BE2C (cell line): ENCODE measurements at places on chromosomes 3 and 15.
A peak's percentile ranks its signal among the peaks of the same experiment; 100 is the strongest.

GRCh38 chr3:84066915-84067314 is 891.9 kb upstream of the CADM2 start:
- no peak for DNase-seq

GRCh38 chr3:27533718-27534573 is 49.8 kb upstream of the SLC4A7 start:
- DNase-seq, result no peak

DNA sequence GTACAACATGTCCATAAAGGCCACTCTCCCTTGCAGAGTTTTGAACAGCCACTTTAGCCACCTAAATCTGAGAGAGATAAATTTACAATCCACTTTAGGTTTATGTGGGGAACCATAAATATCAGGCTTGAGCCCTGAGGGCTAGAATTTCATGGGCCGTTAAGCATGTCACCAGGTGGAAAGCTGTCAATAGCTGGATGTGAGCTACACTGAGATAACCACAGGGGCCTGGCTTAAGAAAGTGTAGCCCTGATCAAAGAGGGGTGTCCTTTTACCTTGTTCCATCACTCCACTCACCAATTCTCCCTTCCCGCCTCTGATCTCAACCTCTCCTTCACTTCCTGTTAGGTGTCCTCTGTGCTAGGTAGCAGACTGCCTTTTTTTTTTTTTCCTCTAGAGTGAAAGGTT is 172.8 kb upstream of the ICE2 start:
- DNase-seq, result peak; percentile 62

- no peak for DNase-seq
Measured at GRCh38 chr3:188432802-188433520, 279.0 kb downstream of the LPP start.

GRCh38 chr3:176692966-176693785 is 504.1 kb downstream of the TBL1XR1 start:
- no peak for DNase-seq

DNA sequence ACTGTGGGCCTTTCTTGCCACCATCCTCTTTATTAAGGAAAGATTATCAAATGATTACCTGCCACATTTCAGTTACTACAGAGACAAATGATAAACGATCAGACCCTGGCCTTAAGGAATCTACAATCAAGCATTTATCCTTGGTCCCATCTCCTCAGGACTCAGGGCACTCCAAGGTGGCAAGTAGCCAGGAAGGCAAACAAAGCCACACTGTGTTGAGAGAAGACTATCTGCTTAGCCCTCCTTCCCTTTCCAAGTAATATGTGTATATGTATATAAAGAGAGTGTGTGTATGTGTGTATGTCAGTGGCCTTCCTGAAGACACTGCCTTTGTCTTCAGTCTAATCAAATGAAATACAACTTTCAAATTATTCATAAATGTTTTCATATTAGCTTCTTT is 490.1 kb upstream of the ATP11B start:
- DNase-seq, result no peak

DNA sequence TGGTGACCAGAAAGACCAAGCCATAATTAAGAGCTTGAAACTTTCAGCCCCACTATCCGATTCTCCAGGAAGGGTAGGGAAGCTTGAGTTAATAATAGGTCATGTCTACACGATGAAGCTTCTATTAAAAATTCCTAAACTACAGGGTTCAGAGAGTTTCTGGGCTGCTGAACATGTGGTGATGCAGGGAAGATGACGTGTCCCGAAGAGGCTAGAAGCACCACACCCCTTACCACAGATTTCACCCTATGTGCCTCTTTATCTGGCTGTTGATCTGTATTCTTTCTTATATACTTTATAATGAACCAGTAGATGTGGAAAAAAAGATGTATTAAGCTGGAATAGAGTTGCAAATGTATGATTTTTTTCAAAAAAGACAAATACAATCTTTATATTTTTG is 473.4 kb downstream of the NLGN1 start:
- DNase-seq, result no peak

DNA sequence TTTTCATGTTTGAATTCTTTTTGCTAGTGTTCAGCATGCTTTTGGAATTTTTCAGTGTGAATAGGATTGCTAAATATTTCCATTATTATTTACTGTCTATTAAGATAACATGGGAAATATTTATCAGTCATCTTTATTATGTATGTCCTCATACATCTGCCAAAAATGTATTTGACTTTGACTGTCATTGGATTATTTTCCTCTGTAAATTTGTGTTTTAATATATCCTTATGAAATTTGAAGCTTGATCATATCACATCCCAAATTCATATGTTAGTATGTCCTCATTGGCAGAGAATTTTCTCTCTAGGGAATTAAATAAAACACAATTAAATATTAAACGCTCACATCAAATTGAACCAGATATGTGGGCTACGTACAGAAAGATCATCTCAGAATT is 32.3 kb upstream of the TRPC1 start:
- DNase-seq, result no peak

DNA sequence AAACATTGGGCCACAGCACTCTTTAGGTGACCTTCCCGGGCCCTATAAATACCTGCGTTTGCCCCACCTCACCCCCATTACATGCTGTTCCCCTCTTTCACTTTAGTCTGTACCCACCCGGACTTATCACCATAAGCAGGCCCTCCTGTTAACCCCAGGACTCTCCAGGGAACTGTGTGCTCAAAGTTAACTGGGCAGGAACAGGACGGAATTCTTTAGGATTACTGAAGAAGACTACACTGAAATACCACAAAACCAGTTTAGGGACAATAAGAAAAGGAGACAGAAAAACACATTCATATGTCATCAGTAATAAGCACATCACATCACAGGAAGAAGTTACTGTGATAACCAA is 45.5 kb downstream of the FSIP1 start:
- DNase-seq, result no peak

- DNase-seq, result no peak
Measured at GRCh38 chr3:157175691-157176507, 16.0 kb upstream of the CCNL1 start.

DNA sequence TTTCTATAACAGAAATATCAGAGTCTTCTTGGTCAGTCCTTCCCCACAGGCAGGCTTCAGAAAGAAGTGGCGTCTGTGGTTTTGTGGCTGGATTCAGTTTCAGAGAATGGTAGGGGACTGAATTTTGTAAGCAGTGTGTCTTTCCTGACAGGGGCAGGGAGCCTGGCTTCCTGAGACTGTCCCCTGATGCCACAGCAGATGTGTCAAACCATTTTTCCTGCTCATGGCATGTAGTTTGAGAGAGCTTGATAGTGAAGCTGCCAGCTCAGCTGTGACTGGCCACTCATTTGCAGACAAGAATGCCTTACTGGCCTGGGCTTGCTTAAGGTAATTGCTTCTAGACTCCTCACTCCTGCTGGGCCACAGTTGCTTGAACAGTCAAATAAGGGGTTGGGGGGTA is 26.4 kb downstream of the LARS2 start:
- DNase-seq, result no peak

- DNase-seq, result no peak
Measured at GRCh38 chr15:52362497-52362896, 66.9 kb upstream of the MYO5C start.

DNA sequence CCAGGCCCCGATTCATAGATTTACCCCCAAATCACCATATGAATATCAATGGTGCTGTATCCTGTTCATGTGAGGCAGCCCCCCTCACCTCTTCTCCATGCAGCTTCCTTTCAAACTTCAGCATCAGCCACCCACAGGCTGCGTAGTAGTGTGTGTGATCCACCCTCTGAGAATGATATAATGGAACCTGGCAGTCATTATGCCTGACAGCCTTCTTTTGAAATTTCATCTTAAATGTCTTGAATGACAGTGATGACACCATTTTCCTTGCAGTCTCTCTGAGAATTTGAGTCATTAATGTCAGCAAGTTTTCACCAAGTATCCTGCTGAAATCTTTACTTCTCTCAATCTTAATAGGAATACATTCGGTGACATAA is 3.5 kb upstream of the CLRN1 start:
- DNase-seq, result no peak

GRCh38 chr15:29151484-29151857 is 118.2 kb downstream of the NSMCE3 start:
- DNase-seq, result no peak

DNA sequence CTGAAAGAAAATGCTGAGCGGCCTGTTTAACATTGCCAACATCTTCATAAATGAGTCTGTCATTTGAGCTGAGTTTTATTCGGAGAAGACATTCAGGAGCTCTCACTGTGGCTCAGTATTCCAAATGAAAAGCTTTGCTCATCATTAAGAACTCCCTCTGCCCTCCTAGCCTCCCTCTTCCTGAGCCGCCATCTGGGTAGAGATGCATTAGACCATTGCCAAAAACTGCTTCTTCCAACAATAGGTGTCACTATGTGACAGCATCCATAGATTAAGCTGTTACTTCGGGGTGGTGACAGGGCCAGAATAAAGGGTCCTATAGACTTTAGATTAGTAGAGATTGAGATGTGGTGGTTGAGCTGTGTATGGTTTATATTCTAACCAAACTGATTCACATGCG is 501.4 kb upstream of the NR2F2 start:
- no peak for DNase-seq

- no peak for DNase-seq
Measured at GRCh38 chr3:30970183-30970582, 75.7 kb upstream of the GADL1 start.

GRCh38 chr3:33914731-33915379 is 116.4 kb downstream of the PDCD6IP start:
- DNase-seq, result no peak

DNA sequence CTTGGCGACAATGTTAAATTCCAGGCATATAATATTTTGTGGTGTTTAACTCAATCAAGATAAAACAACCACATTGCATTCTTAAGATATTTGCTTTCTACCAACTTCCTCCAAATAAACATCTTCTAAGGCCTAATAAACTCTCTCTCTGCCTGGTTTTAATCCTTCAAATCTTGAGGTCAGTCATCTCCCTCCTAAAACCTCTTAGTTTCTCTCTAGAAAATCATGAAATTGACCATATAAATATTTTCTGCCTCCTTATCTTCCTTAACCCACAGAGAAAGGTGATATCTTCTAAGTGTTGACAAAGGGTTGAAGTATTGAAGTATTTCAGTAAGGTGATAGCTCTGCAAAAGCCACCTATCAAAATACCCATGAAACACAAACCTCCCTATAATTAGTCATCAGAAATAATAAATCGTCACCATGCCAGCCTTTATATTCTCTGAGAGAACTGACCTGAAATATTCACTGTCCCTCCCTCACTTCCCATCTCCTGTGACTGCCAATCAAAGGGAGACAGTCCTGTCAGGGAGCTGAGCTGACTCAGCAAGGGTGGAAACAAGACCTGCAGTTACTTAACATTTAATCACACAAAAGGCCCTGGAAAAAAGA is 1261.1 kb downstream of the ROBO1 start:
- DNase-seq, result no peak

DNA sequence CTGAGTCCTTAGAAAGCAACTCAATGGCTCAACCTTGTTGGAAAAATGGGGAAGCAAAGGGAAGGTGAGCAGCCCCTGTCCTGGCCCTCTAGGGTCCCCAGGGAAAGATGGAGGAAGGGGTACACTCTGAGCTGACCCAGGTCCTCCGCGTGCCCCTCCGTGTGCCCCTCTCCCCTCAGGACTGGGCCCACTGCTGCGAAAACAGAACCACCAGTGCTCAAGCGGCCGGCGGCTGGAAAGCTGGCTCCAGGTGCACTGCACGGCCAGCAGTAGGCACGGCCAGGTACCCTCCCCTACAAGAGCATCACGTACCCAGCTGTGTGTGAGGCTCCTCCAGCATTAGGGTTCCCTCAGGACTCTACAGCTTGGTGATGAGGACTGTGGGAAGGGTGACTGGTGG is 26.3 kb downstream of the RAB43 start:
- DNase-seq, result no peak

GRCh38 chr3:13826672-13827071 is 53.2 kb downstream of the WNT7A start:
- no peak for DNase-seq

DNA sequence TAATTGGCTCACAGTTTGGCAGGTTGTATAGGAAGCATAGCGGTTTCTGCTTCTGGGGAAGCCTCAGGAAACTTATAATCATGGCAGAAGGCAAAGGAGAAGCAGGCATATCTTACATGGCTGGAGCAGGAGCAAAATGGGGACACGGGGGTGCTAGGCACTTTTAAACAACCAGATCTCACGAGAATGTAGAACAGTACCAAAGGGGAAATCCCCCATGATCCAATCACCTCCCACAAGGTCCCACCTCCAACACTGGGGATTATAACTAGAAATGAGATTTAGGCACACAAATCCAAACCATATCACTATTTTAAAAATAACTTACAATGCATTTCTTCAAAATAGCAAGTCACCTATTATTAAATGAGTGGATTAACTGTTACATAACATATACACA is 47.1 kb upstream of the ANKRD28 start:
- no peak for DNase-seq

- DNase-seq, result no peak
Measured at GRCh38 chr15:51199541-51199940, 104.8 kb upstream of the TNFAIP8L3 start.

- DNase-seq, result no peak
Measured at GRCh38 chr3:187398955-187399354, 30.8 kb downstream of the RTP4 start.

DNA sequence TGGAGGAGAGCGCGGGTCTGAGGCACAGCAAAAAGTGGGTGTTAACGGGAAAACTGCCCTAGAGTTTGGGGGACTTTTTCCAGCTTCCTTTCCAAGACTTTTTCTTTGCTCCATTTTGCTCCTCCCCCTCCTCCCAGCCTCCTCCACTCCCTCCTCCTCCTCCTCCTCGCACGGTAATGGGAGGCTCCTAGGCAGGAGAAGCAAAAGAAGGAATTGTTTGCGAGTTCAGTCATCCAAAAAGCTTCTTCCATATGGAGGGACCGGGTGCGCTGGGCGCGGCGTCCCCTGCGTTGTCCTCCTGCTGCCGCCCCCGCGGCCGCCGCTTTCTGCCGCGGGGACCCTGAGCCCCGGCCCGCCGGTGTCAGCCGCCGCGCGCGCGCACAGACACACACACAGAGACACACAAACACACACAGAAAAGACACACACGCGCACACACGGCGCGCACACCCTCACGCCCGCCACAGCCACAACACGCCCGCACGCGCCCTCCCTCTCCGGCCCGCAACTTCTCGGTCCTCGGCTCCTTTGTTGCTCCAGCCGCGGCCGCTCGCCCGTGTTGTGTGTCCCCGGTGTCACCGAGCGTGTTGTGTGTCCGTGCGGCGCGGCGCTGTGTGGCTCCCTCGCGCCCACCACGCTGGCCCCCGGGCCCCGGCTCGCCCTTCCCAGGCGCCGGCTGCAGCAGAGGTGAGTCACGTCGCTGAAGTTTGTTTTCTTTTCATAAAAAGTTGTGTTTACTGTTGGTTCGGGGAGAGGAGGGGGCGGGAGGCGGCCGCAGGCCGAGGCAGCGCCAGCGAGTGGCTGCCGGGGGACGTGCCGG is at the start of gene BOC:
Gene BOC (plus strand): TSS at position 228 of the 820 bp plus-strand sequence. CDS start 38,246 bp downstream, outside the sequence.
- DNase-seq, result peak; percentile 17

- DNase-seq, result no peak
Measured at GRCh38 chr3:12194669-12195161, 36.0 kb upstream of the TIMP4 start.

GRCh38 chr15:63264688-63265293 is 12.6 kb upstream of the APH1B start:
- DNase-seq, result no peak

GRCh38 chr15:68699881-68700454 is 120.7 kb downstream of the ANP32A start:
- DNase-seq, result no peak

GRCh38 chr15:75073197-75073596 is 49.8 kb downstream of the PPCDC start:
- DNase-seq, result no peak

GRCh38 chr15:25727867-25728600 is 135.1 kb downstream of the ATP10A start:
- DNase-seq, result no peak

GRCh38 chr3:11481556-11481955 is 162.2 kb downstream of the VGLL4 start:
- no peak for DNase-seq

- DNase-seq, result no peak
Measured at GRCh38 chr15:64493641-64494040, 33.3 kb downstream of the ZNF609 start.
